ENCODE measurements at places on chromosomes 6 and 20. TPM values are rescaled to one million over a fixed set of nuclear protein-coding genes. Genes with fewer than 3 reads are reported as not detected.
A peak's percentile ranks its signal among the peaks of the same experiment; 100 is the strongest.

The DDR1 gene
- total RNA-seq: 41.9 TPM

The RNF144B gene
- 1.2 TPM for total RNA-seq

The PGC gene
- not detected for total RNA-seq

The RNF114 gene
- 56.4 TPM for total RNA-seq

DNA sequence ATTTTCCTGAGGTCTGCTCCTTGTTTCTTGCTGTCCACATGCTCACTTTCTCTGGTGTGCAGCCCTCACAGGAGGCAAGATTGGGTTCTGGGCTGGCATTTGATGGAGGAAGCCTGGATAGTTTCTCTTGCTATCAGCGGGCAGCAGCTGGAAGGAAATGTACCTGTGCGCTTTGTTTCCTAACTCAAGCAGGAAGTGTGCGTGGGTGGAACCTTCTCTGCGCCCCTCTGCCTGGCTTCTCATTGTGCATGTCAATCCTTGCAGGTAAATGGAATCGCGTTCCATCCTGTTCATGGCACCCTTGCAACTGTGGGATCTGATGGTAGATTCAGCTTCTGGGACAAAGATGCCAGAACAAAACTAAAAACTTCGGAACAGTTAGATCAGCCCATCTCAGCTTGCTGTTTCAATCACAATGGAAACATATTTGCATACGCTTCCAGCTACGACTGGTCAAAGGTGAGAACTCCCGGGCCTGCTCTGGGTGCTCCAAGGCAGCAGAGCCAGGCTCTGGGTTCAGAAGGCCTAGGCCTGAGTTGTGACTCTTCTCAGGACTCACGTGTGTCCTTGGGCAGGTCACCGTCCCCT, 16.8 kb upstream of the RBM38 start:
- DNase-seq: no peak

The GATA5 gene
- total RNA-seq: not detected

GRCh38 chr6:137269347-137269746, 50.2 kb upstream of the IFNGR1 start:
- no peak for DNase-seq

The NOX3 gene
- total RNA-seq: not detected

- no peak for DNase-seq
Observed at GRCh38 chr20:22526512-22527012, 57.8 kb downstream of the FOXA2 start.

DNA sequence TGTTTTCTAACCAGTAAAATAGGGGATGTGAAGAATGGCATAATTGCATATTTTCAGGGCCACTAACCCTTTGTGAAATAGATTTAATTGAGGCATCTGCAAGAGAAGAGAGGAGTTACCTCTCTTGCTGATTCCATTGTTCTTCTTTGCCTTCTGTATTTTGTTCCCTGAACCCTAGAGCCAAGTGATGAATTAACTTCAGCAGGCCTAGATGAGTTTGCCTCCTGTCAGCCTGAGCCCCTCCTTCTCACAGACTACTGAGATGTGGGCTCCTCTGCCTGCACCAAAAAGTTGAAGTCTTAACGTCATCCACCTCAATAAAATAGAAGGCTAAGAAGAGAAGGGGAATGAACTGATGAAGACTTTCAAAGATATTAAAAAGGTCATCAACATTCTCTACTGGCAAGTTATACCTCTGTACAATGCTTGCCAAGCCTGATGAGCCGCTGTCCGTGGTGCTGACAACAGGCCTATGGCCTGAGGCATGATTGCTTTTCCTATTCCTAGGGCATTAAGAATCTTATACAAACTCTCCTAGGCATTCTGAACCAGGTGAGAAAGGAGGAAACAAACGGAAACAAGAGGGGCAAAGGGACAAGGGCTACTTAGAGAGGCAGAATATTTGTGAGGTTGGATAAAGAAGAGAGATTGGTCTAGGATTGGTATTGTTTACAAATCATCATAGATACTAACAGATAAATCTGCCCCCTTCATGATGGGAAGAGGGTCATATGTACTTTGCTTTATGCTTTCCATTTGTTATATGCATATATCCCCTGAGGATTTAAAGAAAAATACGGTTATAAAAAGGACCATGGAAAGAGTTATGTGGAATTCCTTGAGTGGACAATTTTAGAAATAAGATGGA, 46.8 kb downstream of the CD24 start:
- DNase-seq: peak; percentile 47

DNA sequence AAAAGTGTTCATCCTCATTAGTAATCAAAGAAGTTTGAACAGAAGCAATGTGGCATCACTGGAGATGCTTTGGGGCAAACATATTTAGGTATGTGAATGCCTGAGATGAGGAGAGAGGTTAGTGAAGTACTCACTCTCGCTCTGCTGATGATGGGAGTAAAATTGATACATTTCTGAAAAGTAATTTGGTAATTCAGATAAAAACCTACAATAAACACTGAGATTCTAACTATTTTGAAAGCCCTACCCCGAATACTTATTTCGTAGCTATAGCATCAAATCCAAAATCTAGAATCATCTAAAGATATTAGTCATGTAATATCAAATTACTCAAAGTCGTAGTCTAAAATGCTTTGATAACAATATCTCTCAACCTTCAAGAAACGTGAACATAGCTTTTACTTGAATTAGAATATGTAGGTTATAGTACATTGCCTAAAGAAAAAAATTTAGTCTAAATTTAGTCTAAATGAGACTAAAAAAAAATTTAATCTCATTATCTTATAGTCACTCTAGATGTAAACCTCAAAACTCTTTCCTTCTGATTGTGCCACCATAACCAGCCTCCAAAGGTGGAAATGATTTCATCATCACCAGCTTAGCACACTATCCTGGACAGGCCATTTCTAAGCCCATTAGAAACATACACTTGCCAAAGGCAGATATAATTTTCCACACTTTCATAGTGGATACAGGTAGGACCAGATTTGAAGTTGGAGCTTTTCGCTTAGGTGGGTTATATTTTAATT, 232.5 kb upstream of the TAB2 start:
- no peak for DNase-seq

- no peak for DNase-seq
Observed at GRCh38 chr20:59221707-59222252, 58.2 kb downstream of the ZNF831 start.

- no peak for DNase-seq
Observed at GRCh38 chr6:88662653-88663174, 300.7 kb downstream of the RNGTT start.

GRCh38 chr6:39440039-39440426, 117.5 kb upstream of the KCNK16 start:
- DNase-seq: no peak

DNA sequence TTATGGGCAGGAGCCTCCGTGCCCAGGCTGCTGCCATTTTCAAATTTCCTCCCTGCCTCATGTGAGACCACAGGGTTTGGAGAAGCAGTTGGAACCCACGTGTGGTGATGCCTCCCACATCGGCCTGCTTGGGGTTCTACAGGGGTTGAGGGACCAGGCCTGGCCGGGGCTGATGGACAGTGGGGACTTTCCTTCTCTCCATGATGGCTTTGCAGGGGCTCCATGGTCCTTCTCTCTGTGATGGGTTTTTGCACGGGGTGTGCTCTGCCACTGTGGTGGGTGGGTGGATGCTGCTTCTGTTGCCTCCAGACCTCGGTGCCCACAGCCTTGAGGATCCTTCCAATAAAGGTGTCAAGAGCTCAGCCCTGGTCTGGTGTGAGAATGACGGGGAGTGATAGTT, 54.4 kb downstream of the ADNP start:
- no peak for DNase-seq

DNA sequence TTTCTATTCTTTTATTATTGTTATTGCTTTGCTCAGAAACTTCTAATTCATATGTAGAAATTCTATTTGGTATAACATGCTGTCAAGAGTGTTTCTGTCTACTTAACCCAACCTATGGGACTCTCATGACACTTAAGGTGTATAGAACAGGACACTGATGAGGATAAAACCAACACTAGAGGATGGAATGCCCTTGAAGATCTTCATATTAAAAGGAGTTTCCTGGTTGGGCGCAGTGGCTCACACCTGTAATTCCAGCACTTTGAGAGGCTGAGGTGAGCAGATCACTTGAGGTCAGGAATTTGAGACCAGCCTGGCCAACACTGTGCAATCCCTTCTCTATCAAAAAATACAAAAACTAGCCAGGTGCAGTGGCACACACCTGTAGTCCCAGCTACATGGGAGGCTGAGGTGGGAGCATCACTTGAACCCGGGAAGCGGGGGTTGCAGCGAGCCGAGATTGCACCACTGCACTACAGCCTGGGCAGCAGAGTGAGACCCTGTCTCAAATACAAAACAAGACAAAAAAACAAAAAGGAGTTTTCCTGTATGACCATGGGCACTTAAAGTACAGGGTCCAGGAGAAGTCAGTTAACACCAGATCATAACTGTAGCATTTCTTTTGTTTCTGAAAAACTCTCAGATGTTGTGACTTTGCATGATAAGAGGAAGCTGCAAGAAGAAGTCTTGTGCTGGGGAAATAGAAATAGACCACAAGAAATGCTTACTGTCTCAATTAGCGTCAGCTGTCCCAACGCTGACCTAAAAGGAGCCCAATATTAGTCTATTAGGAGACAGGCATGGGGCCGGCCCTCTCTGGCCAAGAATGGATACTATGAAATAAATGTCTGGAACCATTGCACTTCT, 38.9 kb upstream of the CD2AP start:
- DNase-seq: no peak

GRCh38 chr6:49527320-49527719, 23.1 kb upstream of the C6orf141 start:
- no peak for DNase-seq

GRCh38 chr6:42786525-42786985, 4.7 kb downstream of the BICRAL start:
- DNase-seq: no peak

The GJA10 gene
- total RNA-seq: not detected

- no peak for DNase-seq
Observed at GRCh38 chr6:169583886-169584541, 117.8 kb downstream of the WDR27 start.

The FOXF2 gene
- total RNA-seq: 0.25 TPM

The HLA-DQB2 gene
- total RNA-seq: not detected

DNA sequence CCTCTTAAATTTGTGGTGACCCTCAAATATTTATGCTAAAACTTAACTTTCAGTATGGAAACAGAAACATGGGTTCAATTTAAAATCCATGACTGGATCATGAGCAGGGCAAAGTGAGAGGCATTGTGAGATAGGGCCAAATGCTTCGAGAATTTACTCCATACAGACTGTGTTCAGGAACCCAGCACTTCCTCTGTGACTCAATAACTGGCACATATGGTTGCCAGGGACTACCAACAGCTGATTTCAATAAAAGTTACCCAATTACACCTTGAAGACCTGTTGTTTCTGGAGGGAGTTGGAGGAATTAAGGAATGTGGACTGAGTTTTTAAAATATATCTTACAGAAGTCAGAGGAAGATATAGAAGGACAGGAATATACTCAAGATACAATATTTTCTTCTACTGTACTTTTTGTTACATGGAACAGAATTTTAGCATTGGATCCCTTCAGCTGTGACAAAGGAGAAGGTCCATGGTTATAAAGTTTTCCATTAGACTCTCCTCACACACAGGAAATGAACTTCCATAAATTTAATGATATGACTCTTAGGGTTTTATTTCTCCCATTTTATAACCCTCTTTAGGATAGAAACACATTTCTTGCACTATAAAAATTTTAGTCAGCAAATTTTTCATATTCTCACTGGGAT, 258.5 kb downstream of the KHDC1L start:
- DNase-seq: peak; percentile 63

GRCh38 chr6:52241819-52242218, 2.5 kb downstream of the IL17F start:
- DNase-seq: no peak

The SLC17A2 gene
- total RNA-seq: not detected

GRCh38 chr6:131636880-131637792, at the start of gene ENPP3:
ENPP3 (plus strand) TSS chr6:131637302; CDS start chr6:131637385, 83 bp downstream.
- peak; percentile 30 for DNase-seq

GRCh38 chr20:17956099-17956685, 12.4 kb downstream of the SNX5 start:
- DNase-seq: no peak

DNA sequence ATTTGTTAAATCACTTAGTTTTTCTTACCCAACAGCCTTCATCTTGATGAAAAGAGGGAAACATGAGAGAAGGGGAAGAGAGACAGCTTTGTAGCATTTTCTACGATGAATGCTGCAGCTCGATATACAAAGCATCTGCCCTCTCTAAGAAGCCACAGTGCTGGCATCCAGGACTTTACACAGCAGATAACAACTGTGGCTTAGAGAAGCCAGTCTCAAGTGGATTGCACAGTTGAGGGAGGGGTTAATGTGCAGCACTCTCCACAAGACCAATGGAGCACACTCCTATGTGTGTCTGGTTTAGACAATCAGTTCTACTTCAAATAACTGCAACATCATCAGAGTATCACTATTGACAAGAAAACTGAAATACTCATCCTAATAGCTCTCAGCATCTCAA, 5.8 kb downstream of the C6orf120 start:
- DNase-seq: no peak

The GPLD1 gene
- total RNA-seq: 0.27 TPM

DNA sequence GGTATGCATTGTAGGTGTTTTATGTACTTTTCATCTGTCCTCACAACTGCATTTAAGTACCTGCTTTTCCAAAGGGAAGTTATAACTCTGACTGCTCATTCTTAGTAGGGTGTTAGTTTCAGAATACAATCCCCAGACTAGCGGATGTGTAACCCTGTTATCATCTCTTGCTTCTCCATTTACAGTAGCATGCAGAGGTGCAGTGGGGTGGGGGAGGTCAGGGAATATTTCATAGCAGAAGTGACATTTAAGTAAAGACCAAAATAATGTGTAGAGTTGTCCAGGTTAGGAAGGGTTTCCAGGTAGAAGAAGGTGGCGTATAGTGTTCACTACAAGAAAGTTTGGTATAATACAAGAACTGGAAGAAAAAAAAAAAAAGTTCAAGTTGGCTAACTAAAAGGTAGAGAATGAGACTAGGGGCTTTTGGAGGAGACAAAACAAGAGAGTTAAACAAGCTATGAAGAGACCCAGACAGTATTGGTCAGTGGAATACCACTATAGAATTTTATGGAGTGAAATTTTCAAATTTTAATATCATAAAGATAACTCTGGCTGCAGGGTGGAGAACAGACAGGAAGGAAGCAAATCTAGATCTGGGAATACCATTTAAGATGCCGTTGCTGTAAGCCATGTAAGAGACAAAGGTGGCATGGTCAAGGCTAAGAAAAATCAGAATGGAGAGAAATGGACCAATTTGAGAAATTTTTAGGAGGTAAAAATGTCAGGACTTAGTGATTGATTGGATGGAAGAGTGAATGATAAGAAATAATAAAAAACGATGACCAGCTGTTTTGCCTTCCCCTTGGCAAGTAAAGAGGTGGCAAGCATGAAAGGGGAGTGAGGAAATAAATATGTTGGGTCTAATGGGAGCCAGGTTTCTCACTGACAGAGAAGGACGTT, 2.2 kb upstream of the AHI1 start:
- DNase-seq: no peak

GRCh38 chr6:33280539-33280938, 3.6 kb downstream of the B3GALT4 start:
- DNase-seq: no peak

The ADGRG6 gene
- 1.7 TPM for total RNA-seq

DNA sequence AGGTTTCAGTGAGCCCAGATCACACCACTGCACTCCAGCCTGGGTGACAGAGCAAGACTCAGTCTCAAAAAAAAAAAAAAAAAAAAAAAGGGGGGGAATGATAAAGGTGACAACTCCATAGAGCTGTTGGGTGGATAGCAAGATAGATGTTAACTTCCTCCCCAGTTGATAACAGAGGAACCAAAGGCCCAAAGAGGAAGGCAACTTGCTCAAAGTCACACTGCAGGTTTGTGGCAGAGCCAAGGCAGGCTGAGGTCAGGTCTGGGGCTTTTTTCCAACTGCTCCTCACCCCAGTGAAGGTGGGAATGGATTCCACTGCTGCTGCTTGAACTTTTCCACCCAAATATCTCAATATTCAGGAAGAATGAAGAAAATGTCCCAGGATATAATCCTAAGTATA, 26.7 kb downstream of the HCK start:
- no peak for DNase-seq

Measured in fibroblast of the aortic adventitia (primary cell).